ENCODE measurements at places on chromosomes 12 and 14.

GRCh38 chr12:131946757-131947156 lies 3.0 kb upstream of the EP400 start:
- no peak for DNase-seq

- DNase-seq = no peak
Observed at GRCh38 chr12:68344126-68344525, 12.0 kb upstream of the MDM1 start.

GRCh38 chr12:26576266-26576665 lies 256.7 kb downstream of the ITPR2 start:
- DNase-seq = no peak

- no peak for DNase-seq
Observed at GRCh38 chr12:122934722-122935121, 31.5 kb downstream of the ABCB9 start.

DNA sequence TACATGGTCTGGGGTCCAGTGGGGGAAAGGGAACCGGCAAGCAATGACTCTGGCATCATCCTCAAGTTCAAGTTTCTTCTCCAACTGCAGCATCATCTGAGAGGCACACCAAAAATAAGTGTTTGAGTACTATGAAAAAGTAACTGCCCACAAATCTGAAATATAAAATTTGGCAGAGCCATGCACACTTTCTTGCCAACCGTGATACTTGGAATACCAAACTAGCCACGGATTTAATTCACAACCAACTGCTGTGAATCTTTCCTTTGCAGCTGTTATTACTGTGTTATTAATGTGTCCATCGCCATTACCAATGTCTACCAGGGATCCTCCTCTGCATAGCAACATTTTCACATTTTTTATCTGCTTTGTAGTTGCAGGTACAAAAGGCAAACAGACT lies 74.6 kb downstream of the GXYLT1 start:
- no peak for DNase-seq

DNA sequence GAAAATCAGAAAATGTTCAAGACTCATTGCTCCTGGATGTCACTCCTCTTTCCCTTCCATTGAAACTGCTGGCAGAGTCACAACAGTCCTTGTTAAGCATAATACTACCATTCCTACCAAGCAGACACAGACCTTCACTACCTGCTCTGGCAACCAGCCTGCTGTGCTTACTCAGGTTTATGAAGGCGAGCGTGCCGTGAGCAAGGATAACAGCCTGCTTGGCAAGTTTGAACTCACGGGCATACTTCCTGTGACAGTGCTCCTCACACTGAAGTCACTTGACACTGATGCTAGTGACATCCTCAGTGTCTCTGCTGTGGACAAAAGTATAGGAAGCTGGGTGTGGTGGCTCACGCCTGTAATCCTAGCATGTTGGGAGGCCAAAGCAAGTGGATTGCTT lies 15.7 kb upstream of the PHETA1 start:
- DNase-seq = no peak

DNA sequence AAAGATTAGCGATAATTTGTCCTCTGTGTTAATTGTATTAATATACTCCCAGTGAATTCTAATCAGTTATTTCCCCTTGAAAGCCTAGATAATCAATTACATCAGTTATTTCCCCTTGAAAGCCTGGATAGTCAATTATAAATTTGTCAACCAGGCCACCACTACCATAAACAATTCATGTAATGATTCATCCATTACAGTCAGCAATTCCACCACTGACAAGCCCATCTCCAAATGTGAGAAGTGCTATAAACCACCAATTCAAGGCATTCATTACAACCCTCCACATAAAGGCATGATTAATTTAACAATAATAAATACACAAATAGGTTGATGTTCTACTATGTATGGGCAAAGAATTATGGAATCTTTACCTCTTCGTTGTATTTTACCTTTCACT lies 40.9 kb downstream of the INTS13 start:
- no peak for DNase-seq

DNA sequence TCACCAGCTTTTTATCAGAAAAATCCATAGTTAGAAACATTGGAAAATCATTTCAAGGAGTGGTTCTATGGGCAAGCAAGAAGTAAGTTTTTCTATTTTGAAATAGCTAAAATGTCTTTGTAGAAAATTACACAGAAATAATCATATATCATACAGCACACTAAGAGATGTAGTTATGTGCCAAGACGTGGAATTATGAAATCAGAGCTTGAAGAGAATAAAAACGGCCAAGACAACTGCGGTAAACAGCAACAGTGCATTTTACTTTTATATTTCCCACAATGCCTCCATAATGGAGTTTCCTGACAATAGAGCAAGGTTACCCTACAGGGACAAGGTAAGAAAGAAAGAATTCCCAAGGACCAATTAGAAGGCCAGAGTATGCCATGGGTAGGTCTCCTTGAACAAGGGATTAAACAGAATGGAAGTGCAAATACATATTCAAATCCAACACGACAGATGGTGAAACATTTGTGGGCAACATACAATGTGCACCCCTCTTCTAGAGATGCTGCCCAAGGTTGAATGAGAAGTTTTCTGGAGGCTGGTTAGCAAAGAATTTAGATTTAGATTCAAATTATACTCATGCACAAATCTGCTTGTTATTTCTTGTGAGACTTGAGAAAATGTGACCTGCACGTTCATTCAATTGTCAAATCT lies 76.1 kb upstream of the BTG1 start:
- no peak for DNase-seq

- no peak for DNase-seq
Observed at GRCh38 chr14:24181371-24182077, 7.1 kb downstream of the IPO4 start.

DNA sequence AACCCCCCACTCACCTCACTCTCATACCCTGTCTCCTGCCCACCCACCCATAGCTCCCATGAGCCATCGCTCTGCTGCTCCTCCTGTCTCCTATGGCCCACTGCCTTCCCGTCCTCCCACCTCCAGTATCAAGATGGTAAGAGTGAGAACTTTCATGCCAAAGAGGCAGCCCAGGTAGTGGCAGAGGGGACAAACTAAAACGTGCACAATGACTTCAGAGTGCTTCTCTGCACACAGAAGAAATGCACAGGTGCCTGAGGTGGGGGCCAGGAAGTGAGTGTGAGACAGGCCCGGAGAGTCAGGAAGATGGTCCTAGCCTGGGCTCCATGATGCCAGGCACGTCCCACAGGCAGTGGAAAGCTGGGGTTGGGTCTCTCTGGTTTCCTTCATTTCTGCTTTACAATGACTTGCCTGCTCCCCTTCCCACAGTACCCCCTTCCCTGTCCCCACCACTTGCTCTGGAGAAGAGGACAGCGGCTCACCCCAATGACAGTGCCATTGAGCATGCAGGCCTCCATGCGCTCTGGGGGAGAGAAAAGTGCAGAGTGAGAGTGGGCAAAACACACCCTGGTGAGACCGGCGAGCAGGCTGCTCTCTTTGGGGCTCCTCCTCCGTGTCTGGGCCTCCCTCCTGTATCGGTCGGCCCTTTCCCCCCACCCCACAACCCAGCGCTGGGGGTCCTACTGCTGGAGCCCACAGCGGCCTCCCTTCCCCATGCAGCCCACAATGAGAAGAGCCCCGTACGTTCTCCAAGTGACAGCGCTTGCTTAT lies 22.8 kb upstream of the ANO2 start:
- no peak for DNase-seq

- DNase-seq = no peak
Observed at GRCh38 chr12:89863968-89864367, 155.3 kb upstream of the ATP2B1 start.

DNA sequence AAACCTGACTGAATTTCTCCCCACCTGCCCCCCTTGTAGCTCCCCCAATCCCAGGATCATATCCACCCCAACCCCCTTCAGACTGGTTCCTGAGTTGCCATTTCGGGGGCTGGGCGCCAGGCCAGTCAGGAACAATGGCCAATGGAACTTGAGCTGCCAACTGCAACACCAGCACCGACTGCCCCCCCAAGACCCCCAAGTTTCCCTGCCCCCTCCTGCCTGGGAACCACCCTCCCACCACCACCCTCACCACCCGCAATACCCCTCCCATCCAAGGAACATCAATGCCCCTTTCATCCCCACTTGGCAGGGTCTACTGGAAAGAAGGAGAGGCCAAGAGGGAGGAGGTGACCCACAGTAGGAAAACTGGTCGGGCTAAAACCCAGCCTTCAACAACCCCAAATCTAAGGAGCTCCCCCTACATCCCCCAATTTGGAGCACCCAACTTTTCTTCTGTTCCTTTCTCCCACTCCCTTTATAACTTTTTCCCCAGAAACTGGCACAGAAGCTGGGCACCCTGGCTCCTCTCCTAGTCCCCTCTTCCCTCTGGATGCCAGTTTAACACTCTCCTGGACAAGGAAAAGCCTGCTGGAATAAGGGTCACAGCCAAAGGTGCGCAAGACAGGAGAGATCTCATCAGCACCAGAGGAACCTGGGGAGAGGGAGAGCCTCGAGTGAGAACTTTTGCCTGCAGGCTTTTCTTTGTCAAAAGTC lies 1.6 kb upstream of the NDRG2 start:
- DNase-seq = no peak

DNA sequence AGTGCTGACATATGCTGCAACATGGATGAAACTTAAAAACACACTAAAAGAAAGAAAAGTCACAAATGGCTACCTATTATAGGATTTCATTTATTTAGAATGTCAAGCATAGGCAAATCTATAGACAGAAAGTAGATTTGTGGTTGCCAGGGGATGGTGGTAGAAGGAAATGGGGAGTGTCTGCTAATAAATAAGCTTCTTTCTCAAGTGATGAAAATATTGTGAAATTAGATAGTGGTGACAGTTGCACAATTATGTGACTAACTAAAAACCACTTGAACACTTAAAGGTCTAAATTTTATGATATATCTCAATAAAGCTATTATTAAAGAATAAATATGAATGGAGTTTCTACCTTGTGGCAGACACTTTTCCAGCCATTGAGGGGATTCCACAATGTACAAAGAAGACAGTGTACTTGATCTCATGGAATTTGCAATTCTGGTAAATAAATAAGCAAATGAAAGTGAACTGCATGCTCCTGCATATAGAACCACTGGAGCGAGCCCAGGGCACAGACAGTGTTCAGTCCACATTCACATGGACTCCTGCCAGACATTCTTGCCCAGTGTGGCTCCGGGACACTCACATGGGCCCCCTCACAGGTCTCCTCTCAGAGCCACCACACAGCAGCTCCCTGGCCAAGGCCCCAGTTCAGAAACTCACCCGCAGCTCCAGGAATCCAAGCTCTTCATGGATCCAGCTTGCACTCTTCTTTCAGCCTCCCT lies 107.1 kb upstream of the ARID2 start:
- no peak for DNase-seq

DNA sequence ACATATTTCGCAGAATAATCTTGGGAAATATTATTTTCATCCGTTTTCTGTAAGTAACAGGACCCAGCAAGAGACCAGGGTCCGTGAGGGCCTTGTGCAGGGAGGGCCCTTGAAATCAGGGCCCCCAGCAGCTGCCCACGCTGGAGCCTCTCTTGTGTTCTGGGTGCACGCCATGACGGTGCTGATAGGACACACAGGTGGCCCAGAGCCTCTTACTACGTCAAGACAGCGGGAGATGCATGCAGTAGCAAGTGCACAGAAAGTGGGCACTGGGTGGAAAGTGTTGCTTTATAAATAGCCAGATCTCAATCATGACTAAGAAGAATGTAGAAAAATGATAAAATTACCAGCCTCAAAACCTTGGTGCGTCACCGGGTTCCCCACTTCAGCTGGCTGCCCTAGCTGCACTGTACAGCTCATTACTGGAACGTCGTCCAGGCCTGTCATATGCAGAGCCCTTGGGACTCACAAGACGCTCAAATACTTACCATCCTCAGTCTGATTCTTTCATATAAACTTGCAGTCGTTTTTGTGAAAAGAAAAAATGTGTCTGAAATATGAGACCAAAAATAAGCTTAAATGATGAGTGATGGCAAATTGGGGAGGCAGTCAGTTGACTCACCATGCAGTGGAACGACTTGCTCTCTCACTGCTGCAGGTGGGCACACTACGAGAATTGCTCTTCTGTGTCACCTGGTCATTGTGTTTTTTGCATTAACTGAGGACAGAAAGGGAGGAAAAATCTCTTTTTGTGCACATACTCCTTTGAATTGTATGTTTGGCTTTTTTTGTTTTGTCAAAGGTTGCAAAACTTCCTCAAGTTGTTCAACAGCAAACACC lies 68.2 kb downstream of the DDX51 start:
- DNase-seq = no peak

- DNase-seq = no peak
Observed at GRCh38 chr14:76113691-76114090, 38.0 kb upstream of the GPATCH2L start.

GRCh38 chr12:103698752-103699560 lies 111.9 kb downstream of the STAB2 start:
- no peak for DNase-seq

DNA sequence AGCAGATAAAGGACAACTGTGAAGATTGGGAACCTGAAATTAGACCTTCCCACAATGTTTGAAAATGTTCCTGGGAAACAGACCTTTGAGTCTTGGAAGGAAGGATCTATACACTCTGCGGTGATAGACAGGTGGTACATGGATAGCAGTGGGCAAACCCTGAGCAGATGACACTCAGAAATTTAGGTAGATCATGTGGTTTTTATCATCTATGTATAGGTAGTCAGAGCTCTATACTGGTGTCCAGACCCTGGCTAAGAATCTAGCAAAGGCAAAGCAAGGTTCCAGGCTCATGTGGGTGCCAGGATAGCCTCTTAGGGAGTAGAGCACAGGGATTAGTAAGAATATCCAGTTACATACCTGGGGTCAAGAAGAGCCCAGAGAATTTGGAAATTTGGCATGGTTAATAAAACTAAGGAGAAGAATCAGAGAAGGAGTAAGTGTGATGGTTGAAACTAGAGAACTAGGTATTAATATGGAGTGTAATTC lies 331.2 kb upstream of the FBXO33 start:
- no peak for DNase-seq

DNA sequence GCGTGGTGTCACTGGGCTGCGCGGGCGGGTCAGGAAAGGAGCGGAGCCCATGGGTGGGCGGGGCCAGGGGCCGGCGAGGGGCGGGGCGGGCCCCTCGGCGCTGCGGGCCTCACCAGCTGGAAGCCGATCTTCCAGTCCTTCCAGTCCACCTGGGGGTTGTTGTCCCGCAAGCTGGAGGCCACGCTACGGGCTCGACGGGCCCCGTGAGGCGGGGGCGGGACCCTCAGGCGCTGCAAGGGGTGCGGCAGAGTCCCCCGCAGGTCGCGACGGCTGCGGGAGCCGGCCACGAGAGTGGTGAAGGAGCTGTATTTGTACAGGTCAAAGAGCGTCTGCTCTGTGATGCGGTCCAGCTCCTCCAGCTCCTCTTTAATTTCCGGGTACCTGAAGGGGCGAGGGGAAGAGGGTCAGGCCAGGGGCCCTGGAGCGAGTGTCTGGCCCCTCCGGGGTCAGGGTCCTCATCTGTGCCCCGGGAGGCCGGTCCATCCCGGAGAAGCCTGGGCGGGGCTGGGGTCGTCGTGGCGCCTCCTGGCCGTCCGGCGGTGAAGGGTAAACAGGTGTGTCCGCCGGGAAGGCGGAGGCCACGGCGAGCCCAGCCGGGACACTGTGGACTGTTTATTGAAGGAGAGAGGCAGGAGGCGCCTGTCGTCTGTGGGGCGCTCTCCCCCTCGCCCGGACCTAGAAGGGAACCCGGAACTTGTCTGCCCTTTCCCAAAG lies 11.9 kb downstream of the SCNN1A start:
- peak; percentile 63 for DNase-seq

Measured in stimulated activated CD4-positive, alpha-beta T cell treated with anti-CD3 and anti-CD28 coated beads, Interleukin-4, amount 100 ng/mL, for 24 hours (primary cell).